ENCODE measurements at places on chromosomes 7 and 10.

- peak; percentile 94 for DNase-seq
These were observed 465 bp upstream of the TRIM24 start for GRCh38 chr7:138459413-138460175.

DNA sequence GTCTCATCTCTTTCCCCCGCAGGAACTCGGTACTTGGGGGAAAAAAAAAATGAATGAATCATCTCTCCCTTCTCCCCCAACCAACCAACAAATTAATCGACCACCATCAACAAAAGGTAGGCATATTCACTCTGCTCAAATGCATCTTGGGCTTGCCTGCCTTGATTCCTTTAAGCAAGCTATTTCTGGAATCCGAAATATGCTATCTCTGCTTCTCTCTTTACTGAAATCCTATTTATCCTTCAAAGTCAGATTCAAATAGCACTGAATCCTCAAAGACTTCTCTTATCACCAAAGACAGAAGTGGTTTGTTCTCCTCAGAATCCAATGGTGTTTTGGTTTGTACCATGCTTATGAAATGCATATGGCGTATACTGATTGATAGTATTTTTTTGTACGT, 49.6 kb upstream of the TPK1 start:
- DNase-seq, result no peak

DNA sequence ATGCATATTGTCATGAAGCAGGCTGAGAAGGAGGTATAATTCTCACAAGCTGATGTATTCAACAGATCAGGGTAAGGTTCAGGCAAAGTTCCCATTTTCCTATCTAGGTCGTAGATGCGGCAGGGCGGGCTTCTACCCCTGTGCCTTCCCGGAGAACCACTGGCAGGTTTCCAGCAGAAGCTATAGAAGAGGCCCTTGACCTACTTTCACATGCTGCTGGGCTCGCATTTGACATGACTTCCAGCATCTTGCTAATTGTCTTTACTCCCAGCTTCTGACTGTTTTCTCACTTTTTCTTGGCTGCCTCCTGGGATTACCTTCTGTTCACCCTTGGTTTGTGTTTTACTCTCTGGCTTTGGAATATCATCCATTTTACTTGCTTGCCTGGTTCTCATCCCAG, 32.6 kb upstream of the ORC5 start:
- DNase-seq, result no peak

DNA sequence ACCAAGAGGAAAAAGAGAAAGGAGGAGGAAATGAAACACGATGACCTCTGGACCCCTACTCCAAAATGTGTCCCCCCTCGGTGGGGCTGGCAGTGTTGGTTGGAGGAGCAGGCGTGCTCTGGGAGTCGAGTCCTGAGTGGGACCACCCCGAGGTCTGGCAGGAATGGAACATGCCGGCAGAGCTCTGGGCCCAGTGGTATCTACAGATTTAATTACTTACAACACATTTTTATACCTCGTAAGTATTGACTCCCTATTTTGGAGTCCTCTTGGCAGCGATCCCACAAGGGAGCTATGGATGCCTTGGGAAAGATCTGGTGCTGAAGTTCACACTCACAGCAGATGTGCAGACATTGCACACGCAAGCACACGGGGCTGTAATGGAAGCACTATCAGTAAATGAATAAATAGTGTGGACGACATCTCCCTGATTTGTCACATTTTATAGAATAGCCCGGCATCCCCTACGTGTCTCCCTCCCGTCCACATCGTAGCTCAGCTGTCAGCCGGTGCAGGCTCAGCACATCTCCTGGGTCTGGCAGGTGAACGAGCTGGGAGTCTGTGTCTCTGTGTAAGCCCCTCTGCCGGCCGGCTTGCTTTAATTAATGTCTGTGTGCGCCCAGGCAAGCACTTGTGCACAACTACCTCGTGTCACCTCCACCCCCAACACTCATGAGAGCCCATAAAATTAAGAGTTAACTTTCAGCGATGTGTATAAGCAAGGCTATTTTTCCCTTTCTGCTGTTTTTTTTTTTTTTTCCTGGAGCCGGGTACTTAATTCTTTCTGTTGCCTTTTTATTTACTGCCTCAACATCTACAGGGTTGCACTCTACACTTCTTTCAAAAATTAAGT, 603.2 kb downstream of the LRMDA start:
- DNase-seq, result no peak

GRCh38 chr7:2843191-2843685, 870 bp downstream of the GNA12 start:
- no peak for DNase-seq

- no peak for DNase-seq
These were observed 73.2 kb downstream of the SEM1 start for GRCh38 chr7:96636342-96636860.

- no peak for DNase-seq
These were observed 15.4 kb downstream of the PTPRN2 start for GRCh38 chr7:158572000-158572828.

DNA sequence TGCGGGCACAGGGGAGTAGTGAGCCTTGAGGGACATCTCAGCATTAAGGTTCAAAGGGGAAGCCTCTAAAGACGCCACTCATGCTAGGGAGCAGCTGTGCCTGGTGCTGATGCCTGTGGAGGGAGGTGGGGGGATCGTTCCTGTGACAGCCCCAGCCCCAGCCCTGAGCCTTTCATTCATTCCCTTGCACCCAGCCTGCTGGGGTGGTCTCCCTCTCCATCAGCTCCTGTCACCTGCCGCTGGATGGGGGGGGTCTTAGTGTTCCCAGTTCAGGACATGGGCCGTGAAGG, 11.6 kb downstream of the ZNF316 start:
- DNase-seq, result no peak

- DNase-seq, result peak; percentile 37
These were observed 81.0 kb upstream of the PRSS58 start for GRCh38 chr7:142338633-142339501.

GRCh38 chr7:106193661-106194060, 81.5 kb upstream of the SYPL1 start:
- DNase-seq, result no peak

- no peak for DNase-seq
These were observed 731.2 kb downstream of the TNS3 start for GRCh38 chr7:46850563-46851330.

DNA sequence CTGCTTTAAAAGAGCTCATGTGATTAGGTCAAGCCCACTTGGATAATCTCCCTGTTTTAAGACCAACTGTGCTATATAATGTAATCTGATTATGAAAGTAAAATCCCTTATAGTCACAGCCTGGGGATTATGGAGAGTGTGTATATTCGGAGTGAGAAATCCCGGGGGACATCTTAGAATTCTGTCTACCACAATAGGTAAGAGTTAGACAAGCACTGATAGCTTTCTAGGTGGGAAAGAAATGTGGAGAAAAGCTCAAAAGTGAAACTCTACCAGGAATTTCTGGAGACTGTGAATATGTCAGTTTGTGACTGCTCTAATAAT, 2.9 kb upstream of the VCL start:
- DNase-seq, result no peak

All from LNCaP clone FGC (cell line).